ENCODE measurements at places on chromosomes 16 and 17. TPM values are rescaled to one million over a fixed set of nuclear protein-coding genes. Genes with fewer than 3 reads are reported as not detected.

The MYO15B gene
- 15.9 TPM for total RNA-seq

The KCNJ12 gene
- total RNA-seq = 2.8 TPM

The TBC1D3I gene
- 0.60 TPM for total RNA-seq

The TP53TG3B gene
- total RNA-seq = not detected

The PRSS22 gene
- not detected for total RNA-seq

The OSGIN1 gene
- 2.5 TPM for total RNA-seq

The RASL10B gene
- total RNA-seq = 21.3 TPM

DNA sequence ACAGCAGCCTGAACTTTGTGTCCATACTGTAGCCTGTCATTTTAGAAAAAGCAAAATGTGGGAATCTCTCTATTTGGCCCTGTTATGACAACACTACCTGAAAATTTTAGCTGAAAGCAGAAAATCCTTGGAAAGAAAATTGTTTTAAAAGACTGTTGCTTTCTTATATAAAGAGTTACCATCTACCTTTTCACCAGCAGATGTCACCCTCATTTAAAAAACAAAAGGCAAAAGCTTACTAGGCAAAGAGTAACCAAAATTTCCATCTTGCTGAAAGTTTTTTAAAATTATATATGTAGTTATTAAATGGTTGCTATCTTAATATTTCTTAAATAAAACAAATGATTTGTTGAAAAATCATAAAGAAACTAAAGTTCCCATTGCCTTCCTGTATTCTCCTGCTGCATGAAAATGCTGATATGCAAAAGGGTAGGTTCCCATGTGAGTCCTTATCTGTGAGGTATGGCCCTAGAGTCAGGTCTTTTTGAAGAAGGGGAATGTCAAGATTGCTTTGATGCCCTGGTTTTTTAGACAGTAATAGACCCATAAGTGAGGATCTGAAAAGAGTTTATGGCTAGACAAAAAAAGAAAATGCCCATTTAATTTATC is 61.0 kb downstream of the TNRC6C start:
- H3K27me3 ChIP-seq = no peaks in the 10 kb centered on the region
- DNase-seq = no peak
- no peak overlapping the region for H3K27ac ChIP-seq
- no peaks in the 10 kb centered on the region for H3K4me1 ChIP-seq

GRCh38 chr17:30312226-30312625 is 20.5 kb upstream of the BLMH start:
- H3K27ac ChIP-seq = no peak overlapping the region
- no peak for DNase-seq
- H3K36me3 ChIP-seq = no peaks in the 10 kb centered on the region
- no peak overlapping the region for H3K4me3 ChIP-seq
- no peaks in the 10 kb centered on the region for H3K4me1 ChIP-seq

- no peak for DNase-seq
- peaks cover 19% of the 10 kb centered on the region for H3K4me1 ChIP-seq
- H3K36me3 ChIP-seq = peaks cover 9% of the 10 kb centered on the region
- H3K27me3 ChIP-seq = no peaks in the 10 kb centered on the region
- peak overlapping the region; percentile 96 for H3K27ac ChIP-seq
- H3K4me3 ChIP-seq = peak overlapping the region; percentile 94
Measured at GRCh38 chr16:3122926-3123570, 10.7 kb downstream of the ZNF205 start.

GRCh38 chr16:27671410-27671809 is 121.5 kb downstream of the KATNIP start:
- peaks cover 9% of the 10 kb centered on the region for H3K4me1 ChIP-seq
- DNase-seq = no peak
- no peak overlapping the region for H3K27ac ChIP-seq
- no peak overlapping the region for H3K4me3 ChIP-seq

- no peak for DNase-seq
- no peak overlapping the region for H3K4me3 ChIP-seq
- H3K4me1 ChIP-seq = peaks cover under 1% of the 10 kb centered on the region
- no peak overlapping the region for H3K27ac ChIP-seq
- no peaks in the 10 kb centered on the region for H3K36me3 ChIP-seq
Measured at GRCh38 chr16:89089120-89089519, 4.5 kb upstream of the ACSF3 start.

DNA sequence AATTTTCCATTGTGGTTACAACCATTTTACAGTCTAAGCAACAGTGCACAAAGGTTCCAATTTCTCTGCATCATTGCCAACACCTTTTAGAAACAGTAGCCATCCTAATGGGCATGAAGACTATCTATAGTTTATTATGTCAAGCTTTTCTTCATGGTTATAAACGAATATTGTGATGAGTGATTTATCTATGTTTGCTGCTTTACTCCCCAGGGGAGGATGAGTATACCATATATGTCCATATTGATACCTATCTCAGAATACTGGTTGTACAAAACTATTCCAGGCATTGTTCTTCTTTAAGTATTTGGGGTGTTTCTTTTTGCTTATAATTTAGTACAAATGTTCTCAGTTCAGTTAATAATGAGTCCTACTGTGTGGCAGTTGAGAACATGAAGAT is 98.3 kb downstream of the PRKCA start:
- no peak for DNase-seq
- peaks cover 3% of the 10 kb centered on the region for H3K36me3 ChIP-seq
- H3K27me3 ChIP-seq = no peaks in the 10 kb centered on the region
- H3K4me3 ChIP-seq = no peak overlapping the region

- no peak for DNase-seq
- H3K27ac ChIP-seq = no peak overlapping the region
- H3K27me3 ChIP-seq = no peaks in the 10 kb centered on the region
- H3K36me3 ChIP-seq = no peaks in the 10 kb centered on the region
- no peaks in the 10 kb centered on the region for H3K4me1 ChIP-seq
Measured at GRCh38 chr16:5605404-5605803, 507.8 kb upstream of the EEF2KMT start.

DNA sequence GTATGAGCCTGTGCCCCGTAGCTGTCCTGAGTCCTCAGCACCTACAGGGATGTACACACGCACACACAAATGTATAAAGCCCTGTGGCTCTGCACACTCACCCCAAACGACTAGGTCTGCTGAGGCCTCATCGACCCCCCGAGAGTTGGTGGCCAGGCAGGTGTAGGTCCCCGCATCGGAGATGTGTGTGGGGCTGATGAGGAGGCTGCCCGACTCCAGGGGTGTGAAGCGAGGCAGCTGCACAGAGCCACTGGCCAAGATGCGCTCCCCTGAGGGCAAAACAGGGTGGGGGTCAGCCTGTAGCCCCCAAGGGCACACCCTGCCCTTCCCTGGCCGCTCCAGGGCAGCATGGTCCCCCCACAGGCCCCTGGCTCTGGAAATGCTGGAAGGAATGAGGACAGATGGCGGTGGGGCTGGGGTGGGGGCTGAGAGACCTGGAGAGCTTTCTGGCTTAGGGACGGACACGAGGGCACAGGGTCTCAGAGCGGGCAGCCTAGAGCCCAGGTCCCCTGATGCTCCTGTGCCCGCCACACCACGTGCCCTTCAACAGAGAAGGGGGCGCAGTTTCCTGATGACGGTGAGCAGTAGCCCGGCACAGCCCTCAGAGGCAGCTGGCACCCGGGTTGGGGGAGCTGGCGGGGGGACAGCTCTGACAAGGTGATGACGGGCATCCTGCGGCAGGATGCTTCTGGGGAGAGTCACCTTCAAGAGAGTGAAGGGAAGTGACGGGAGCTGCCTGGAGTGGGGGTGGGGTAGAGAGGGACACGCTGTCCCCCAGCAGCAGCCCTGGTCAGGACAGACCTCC is 119.8 kb upstream of the CDC42EP4 start:
- no peak overlapping the region for H3K4me3 ChIP-seq
- no peaks in the 10 kb centered on the region for H3K36me3 ChIP-seq
- DNase-seq = peak; percentile 79
- H3K4me1 ChIP-seq = peaks cover 21% of the 10 kb centered on the region
- H3K27me3 ChIP-seq = no peaks in the 10 kb centered on the region

DNA sequence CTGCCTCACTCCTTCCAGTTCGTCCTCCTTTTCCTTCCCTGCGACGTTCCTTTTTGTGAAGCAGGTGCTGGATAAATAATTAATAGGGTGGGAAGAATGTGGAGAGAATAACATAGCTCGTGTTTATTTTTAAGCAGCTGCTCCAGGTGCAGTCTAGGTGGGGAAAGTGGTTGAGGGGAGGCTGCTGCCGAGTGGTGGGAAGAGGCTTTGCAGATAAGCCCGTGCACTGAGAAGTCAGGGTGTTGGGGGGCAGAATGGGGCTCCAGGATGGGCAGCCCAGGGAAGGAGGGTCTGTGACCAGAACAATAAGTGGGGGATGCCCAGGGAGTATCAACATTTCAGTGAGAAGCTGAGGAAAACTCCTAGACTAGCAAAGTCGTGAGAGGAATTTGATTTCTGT is 300.5 kb downstream of the CPPED1 start:
- no peaks in the 10 kb centered on the region for H3K4me1 ChIP-seq
- no peak overlapping the region for H3K27ac ChIP-seq
- no peaks in the 10 kb centered on the region for H3K27me3 ChIP-seq
- no peak overlapping the region for H3K4me3 ChIP-seq

DNA sequence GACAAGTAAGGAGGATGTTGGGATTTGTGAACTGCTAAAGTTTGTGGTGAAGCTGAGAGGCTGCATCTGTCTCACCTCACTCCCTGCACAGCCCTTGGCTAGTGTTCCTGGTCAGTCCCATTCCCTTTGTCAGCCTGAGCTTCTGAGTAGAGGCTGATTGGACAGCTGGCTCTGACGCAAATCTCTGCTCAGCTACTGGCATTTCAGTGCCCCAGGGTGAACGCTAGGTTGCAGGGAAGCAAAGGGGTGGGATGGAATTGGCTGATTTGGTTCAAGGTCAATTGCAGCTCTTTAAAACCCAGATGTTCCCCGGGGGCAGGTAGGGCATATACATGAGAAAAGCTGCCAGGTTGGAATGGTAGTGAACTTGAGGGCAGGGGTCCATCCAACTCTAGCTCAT is 23.1 kb upstream of the CNOT1 start:
- no peak overlapping the region for H3K4me3 ChIP-seq
- no peaks in the 10 kb centered on the region for H3K27me3 ChIP-seq
- no peak for DNase-seq
- H3K27ac ChIP-seq = no peak overlapping the region
- no peaks in the 10 kb centered on the region for H3K4me1 ChIP-seq
- H3K36me3 ChIP-seq = no peaks in the 10 kb centered on the region

DNA sequence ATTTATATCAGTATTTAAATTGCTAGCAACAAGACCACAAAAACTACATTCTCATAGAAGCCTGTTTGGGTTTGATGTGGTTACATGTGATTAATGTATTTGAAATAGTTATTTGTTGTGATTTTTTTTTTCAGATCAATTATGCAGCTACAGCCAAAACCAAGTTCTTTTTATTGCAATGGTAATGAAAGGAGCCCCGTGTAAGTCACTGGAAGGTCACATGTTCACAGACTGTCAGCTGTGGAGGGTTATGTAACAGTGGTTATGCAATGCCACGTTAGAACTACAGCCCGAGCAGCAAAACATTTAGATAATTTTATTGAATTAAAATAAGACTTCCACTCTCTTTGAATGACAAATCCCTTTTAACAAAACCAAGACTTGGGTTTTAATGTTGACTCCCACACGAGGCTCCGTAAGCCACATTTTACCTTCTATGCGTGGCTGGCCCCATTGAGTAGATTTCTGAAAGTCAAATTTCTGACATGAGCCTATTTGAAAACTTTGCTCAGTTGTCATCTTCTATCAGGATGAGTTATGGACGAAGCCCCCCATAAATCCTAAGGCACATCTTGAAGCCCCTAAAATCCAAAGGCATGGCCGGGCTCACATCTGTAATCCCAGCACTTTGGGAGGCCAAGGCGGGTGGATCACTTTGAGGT is 41.8 kb upstream of the SEC14L1 start:
- H3K4me1 ChIP-seq = peaks cover 23% of the 10 kb centered on the region
- peaks cover 5% of the 10 kb centered on the region for H3K36me3 ChIP-seq
- H3K27me3 ChIP-seq = no peaks in the 10 kb centered on the region
- H3K27ac ChIP-seq = no peak overlapping the region
- DNase-seq = no peak

GRCh38 chr17:76075364-76076145 is 974 bp downstream of the GALR2 start:
- peak; percentile 62 for DNase-seq
- H3K27me3 ChIP-seq = peaks cover 44% of the 10 kb centered on the region
- no peak overlapping the region for H3K27ac ChIP-seq
- H3K36me3 ChIP-seq = peaks cover 3% of the 10 kb centered on the region

DNA sequence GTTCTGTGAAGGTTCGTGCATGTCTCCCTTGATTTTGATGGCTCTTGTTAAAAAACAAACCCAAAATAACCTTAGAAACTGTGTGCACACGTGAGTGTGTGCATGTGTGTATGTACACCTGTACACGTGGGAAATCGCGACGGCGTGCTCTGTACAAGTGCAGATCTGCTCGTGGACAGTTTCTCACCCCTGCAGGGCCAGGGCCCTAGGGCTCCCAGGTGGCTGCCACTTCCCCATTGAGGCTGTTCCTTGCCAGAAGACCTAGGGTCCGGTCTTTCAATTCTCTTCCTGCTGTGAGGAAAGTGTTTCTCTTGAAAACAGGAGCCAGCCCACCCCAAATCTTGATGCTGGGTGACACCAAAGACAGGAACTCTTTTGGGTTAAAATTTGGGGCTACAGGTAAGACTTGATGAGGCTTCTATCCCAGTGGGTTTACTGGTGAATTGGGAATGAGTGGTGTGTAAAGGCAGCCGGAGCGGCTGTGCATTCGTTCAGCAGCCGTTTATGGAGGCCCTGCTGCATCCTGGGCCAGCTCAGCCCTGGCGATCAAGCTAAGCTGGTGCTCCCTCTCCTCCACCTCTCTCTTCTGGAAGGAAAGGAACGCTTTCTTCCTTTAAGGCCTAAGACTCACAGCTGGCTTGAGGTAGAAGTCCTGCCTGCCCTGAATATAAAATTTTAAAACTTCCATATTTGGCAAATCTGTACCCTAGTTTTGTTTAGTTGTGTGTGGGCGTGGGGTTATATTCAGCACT is 137.9 kb downstream of the CLEC16A start:
- H3K36me3 ChIP-seq = peaks cover 5% of the 10 kb centered on the region
- no peak overlapping the region for H3K27ac ChIP-seq
- peaks cover 64% of the 10 kb centered on the region for H3K4me1 ChIP-seq

- H3K27ac ChIP-seq = no peak overlapping the region
- no peaks in the 10 kb centered on the region for H3K27me3 ChIP-seq
- peaks cover 6% of the 10 kb centered on the region for H3K36me3 ChIP-seq
- DNase-seq = no peak
- H3K4me1 ChIP-seq = peaks cover 68% of the 10 kb centered on the region
- no peak overlapping the region for H3K4me3 ChIP-seq
Measured at GRCh38 chr17:66310528-66311148, 8.2 kb downstream of the PRKCA start.

- H3K27me3 ChIP-seq = peaks cover 16% of the 10 kb centered on the region
- peaks cover 3% of the 10 kb centered on the region for H3K36me3 ChIP-seq
- H3K4me1 ChIP-seq = peaks cover 4% of the 10 kb centered on the region
- no peak overlapping the region for H3K27ac ChIP-seq
- no peak overlapping the region for H3K4me3 ChIP-seq
Measured at GRCh38 chr17:72236980-72237633, 116.3 kb downstream of the SOX9 start.

- H3K36me3 ChIP-seq = peaks cover 1% of the 10 kb centered on the region
- H3K27ac ChIP-seq = no peak overlapping the region
- H3K4me1 ChIP-seq = peaks cover 8% of the 10 kb centered on the region
- H3K27me3 ChIP-seq = peaks cover 7% of the 10 kb centered on the region
- DNase-seq = no peak
Measured at GRCh38 chr17:81720267-81721071, 8.4 kb downstream of the SLC25A10 start.

All from chondrocyte (in vitro differentiated cells).